ENCODE measurements at places on chromosomes 6 and 20.
A peak's percentile ranks its signal among the peaks of the same experiment; 100 is the strongest.

- no peak for DNase-seq
These were observed 1654.1 kb downstream of the GRIK2 start for GRCh38 chr6:103047567-103047966.

- no peak for DNase-seq
These were observed 56.6 kb upstream of the POU3F2 start for GRCh38 chr6:98777762-98778161.

GRCh38 chr20:11791316-11791715, 126.4 kb upstream of the BTBD3 start:
- DNase-seq, result no peak

DNA sequence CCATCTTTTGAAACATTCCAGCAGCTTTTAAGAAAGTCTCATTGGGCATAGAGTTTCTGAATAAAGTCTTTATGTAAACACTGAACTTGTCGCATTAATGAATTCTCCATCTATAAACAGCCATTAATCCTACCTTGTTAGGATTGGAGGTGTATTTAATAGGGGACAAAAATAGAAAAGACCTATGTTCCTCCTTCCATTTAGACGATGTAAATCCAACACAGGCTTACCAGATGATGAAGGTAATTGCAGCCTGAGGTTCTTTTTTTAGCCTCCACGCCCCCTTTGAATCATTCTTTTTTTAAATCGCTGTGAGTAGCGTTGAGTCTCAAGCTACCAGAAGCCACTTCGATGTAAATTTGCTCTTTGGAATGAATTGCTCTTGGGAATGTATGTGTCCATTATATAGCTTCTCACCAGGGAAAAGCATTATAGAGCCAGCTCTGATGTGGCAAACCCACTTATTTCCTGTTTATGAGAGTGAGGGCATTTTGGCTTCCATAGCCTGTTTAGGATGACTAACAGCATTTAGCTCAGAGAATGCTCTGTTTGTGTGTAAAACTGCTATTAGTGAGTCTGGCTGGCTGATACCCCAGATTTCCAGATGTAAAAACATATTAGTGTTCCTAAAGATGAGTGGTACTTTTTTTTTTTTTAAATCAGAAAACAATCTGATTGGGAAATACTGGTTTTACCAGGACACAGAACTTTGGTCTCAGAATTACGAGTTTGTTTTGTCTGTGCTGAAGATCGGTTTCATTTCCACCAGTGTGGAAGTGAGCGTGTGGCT, 74.9 kb upstream of the CLDN20 start:
- peak; percentile 58 for DNase-seq

GRCh38 chr6:37622646-37623071, 75.0 kb downstream of the MDGA1 start:
- DNase-seq, result no peak

DNA sequence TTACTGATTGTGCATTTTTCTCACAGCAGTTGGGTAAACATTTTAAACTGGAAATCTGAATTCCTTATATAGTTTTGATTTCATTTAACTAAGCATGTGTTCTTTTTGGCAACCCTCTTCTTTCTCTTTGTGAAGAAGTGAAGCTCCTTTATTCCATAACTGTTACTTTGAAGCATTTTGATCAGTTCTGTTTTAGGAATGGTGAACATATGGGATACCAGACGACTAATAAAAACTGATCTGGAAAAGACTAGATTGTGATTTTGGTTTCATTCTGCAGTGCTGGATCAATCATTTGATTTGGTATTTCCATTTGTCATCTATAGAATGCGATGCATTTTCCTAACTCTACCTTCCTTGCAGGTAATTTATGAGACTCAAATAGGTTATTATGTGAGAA, 9.8 kb downstream of the AFG1L start:
- no peak for DNase-seq

- no peak for DNase-seq
These were observed 495 bp downstream of the FAM83B start for GRCh38 chr6:54846857-54847674.

DNA sequence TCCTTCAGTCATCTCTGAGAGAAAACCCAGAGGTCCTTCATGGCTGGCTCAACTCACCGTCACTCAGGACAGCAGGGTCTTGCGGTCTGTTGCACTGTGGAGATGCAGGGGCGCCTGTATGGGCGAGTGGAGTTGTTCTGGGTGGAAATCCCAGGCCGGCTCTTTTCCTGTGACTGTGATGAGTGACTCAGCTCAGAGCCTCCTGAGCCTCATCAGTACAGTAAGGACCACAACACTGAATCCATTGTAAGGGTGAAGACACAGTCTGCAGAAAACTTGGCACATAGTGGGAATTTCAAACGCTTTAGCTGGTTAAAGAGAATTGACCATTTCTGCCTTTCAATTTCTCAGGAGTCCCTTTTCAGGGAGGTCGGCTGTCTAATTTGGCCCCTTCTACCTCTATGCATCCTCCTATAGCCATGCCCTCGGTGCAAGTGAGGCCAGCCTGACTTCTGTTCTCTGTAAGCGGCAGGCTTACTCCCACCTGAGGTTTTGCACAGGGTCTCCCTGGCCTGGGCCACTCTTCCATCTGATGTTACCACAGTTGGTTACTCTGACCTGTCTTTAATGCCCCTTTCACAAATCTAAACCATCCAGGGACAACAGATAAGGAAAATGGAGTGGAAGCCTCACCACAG, 35.5 kb upstream of the TBXT start:
- DNase-seq, result no peak

DNA sequence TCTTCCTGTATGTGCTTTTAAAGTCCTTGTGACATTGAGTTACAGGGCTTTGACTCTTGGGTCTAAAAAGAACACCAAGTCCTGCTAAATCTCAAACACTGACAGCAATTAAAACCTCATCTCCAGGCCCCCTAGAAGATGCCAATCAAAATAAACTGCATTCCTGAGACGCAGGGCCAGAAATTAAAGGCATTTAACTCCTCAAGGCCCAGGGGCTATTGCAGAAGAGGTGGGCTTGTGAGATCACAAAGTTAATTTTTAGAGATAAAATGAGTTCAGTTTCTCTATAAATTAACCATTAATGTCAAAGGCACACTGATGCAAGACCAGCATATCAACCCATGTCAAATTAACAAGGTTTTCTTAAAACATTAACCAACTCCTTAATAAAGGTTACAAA, 145.6 kb upstream of the CARMIL1 start:
- no peak for DNase-seq

- DNase-seq, result no peak
These were observed 269.0 kb downstream of the COL12A1 start for GRCh38 chr6:74936886-74937285.

DNA sequence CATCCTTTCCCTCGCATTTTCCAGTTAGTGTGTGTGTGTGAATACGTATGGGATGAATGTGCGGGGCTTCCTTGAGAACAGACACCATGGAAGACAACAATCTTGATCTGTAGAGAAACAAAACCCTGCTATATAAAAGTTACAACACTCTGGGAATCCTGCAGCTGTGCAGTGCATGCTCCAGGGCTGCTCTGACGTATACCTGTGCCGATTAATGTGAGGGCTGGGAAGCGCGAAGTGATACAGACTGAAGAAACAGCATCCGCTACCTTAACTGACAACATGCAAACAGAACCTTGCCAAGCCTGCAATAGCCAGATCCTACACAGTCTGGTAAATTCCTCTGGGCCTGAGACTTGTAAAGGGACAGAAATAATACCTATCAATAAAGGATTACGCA, 31.6 kb upstream of the MTRF1L start:
- no peak for DNase-seq

DNA sequence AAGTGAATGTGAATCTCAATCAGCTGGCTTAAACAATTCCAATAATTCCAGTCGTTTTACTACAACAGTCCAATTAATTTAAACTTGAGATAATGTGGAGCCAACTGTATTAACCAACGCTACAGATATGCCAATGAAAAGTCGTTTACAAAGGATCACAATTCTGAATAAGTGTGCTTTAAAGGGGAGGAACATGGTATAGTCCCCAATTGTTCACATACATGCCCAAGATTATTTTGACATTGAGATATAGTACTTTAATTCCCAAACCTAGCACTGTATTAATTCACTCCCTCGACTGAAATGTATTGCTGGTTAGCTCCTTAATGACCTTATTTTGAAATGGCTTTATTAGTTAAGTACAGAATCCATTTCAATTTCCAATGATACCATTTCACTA, 2.5 kb downstream of the AKIRIN2 start:
- DNase-seq, result no peak

- no peak for DNase-seq
These were observed 564.8 kb downstream of the UTRN start for GRCh38 chr6:144849920-144850319.

GRCh38 chr6:25217302-25217701, 61.9 kb upstream of the CARMIL1 start:
- no peak for DNase-seq

- no peak for DNase-seq
These were observed 13.2 kb downstream of the SLCO4A1 start for GRCh38 chr20:62655282-62656196.

DNA sequence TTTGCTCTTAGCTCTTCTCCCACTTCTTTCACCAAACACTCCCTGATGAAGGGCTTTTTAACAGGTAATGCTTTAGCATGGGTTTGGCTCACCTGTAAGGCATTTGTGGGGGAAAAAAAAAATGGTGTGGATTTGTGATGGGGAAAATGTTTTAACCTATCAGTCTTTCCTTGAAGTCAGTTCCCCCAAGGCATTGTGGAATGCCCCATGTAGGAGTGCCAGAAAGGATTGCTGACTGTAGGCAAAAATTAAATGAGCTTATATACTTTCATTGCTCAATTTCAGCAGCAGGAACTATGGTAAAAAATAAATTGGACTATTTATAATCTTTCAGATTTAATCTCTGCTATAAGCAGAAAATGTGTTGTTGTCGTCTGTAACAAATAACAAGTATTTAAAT, 10.6 kb upstream of the SASH1 start:
- DNase-seq, result no peak

- DNase-seq, result no peak
These were observed 64.8 kb downstream of the FAM50B start for GRCh38 chr6:3913958-3914337.

DNA sequence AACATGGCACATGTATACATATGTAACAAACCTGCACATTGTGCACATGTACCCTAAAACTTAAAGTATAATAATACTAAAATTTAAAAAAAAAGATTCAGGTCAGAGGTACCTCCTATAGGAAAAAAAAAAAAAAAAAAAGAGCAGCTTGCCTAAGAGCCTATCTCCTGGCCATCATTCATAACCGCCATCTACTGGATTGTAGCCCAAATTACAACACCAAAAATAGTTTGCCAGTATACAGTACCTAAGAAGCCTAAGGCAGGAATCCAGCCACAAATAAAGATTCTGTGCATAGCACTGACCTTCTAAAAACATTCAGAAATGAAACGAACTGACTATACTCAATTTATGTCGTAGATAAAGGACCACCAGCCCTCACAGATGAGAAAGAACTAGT, 438.4 kb upstream of the ADGRB3 start:
- peak; percentile 46 for DNase-seq

- DNase-seq, result no peak
These were observed 74.5 kb upstream of the MRPS10 start for GRCh38 chr6:42292004-42292740.

DNA sequence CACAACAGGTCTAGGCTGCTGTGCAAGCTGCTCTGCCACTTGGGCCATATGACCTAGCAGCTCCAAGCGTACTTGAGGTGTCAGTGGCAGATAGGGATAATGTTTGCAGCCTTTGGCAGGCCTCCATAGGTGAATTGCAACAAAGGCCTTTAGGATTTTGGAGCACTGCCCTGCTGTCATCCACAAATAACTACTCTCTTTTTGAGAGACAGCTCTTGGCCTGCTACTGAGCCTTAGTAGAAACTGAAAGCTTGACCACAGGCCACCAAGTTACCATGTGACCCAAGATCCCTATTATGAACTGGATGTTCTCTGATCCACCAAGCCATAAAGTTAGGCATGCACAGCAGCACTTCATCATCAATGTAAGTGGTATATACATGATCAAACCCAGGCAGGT, 29.9 kb downstream of the FBXO30 start:
- DNase-seq, result no peak

DNA sequence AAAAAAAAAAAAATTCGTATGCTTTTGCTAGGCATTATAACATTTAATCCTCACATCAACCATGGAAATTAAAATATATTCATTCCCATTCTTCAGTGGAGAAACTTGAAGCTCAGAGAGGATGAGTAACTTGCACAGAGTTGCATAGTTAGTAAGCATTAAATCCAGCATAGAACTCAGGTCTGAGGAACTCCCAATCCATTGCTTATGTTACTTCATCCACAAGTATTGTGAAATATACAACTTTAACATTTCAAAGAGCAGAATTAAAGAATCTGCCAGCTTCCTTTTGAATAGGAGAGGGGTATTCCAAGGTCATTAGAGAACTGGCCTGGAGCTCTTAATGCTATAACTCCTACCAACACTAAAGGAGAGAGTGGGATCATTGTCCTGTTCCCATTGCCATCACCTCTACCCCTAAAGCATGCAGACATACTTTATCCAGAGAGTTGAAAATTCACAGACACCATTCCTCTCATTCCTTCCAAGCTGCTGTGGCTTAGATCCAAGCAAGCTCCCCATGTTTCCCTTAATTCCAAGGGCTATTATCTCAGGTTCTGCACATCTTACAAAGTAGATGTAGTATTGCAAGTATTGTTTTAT, 91.9 kb downstream of the FLRT3 start:
- DNase-seq, result no peak

GRCh38 chr6:129661536-129662405, 48.2 kb downstream of the ARHGAP18 start:
- DNase-seq, result no peak

DNA sequence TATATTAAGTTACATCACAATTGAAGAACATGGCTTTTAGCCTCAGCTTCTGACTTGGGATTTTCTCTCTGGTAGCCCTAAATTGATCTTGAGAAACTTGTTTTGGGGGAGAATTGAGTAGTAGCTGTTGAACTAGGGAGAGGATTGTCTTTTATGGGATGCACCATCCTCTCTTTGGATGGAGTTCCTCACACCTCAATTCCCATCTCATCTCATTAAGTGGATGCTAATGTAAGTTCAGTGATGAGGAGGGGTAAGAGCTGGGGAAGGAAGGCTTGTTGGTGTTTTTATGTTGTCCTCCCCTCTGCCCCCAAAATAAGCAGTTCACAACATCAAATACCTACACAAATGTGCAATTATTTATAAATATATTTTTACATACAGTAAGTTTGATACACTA, 4.0 kb downstream of the GJA1 start:
- DNase-seq, result no peak

- DNase-seq, result no peak
These were observed 1.4 kb downstream of the B3GALT4 start for GRCh38 chr6:33278392-33278741.

DNA sequence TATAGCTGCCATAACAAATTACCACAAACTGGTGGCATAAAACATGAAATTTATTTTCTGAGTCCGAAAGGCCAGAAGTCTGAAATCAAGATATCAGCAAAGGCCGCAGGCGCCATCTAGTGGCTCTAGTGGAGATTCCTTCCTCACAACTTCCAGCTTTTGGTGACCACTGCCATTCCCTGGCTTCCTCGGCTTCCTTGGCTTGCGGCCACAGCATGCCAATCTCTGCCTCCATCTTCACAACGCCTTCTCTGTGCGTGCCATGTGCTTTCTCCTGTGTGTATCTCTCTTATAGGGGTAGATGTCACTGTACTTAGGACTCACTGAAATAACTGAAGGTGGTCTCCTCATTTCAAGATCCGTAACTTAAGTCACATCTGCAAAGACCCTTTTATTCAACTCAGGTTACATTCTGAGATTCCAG, 5.4 kb upstream of the PLAGL1 start:
- peak; percentile 60 for DNase-seq
